ENCODE measurements at places on chromosomes 16 and 17.
A peak's percentile ranks its signal among the peaks of the same experiment; 100 is the strongest.

- no peak for DNase-seq
Observed at GRCh38 chr17:3773511-3773910, 27.5 kb downstream of the ITGAE start.

GRCh38 chr16:78695391-78695790 lies 595.9 kb downstream of the WWOX start:
- DNase-seq: no peak

- no peak for DNase-seq
Observed at GRCh38 chr17:37791447-37792399, 46.9 kb upstream of the HNF1B start.

- peak; percentile 51 for DNase-seq
Observed at GRCh38 chr17:5706577-5707210, 122.4 kb upstream of the NLRP1 start.

DNA sequence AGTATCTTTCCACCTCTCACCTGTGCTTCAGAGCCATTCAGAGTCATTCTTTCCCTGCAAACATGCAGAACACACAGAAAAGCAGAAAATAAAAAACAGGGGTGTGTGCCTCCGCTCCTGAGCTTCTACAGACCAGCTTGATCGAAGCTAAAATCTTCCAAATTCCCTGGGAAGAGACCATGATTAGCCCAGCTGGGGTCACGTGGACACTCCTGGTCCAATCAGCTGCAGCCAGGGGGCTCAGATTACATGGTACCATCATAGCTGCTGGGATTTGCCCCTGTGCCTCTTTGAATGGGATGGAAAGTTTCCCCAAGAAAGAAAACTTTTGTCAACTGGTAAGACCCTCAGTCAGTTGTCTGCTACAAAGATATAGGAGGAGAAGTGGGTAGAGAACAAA lies 159.9 kb downstream of the TMEM114 start:
- no peak for DNase-seq

- DNase-seq: no peak
Observed at GRCh38 chr16:50275428-50276325, 9.3 kb downstream of the ADCY7 start.

DNA sequence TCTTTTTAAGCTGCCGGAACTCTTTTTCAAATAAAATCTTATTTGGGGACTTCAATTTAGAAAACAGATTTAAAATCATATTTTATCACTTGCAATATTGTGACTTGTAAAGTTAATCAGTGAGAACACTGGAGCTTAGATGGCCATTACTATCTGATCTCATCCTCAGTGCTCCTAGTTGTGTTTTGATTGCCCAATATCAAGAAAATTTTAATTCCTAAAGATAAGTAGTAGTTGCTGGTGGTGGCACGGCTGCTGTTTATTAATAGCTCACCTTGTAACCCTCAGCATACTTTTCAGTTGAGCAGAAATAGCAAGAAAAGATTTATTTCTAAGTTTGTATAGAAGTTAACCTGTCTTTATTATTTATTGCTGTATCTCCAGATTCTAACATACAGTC lies 124.0 kb downstream of the NLK start:
- DNase-seq: no peak

GRCh38 chr17:19935169-19935568 lies 42.5 kb downstream of the AKAP10 start:
- DNase-seq: no peak

GRCh38 chr16:68860978-68861892 lies 17.9 kb downstream of the TANGO6 start:
- DNase-seq: no peak

DNA sequence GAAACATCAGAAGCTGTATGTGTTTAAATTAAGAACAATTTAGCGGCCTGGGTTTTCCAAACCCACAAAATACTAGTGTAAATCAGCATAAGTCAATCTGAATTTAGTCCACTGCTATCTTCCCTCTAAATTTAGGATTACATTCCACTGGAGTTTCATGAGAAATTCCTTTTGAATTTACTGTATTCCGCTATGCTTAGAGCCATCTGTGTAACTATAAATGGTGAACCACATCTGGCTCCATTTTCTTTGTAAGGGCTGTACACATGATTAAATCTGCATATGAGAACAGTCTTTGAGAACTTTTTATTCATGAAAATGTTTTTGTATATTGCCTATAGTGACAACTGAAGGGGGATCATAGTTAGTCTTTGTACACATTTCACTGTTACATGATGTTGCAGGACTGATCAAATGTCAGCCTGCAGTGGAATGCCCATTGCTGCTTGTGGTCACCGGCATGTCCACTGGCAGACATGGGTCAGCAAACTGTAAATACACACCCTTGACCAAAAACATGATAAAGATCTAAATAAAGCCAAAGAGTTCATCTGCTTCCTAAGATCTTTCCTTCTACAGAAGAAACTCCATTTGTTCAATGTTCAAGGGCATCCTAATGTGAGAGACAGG lies 36.8 kb downstream of the RPGRIP1L start:
- no peak for DNase-seq

GRCh38 chr17:66811683-66812054 lies 23.2 kb upstream of the CACNG5 start:
- DNase-seq: no peak

GRCh38 chr16:19344224-19344801 lies 58.8 kb downstream of the CLEC19A start:
- no peak for DNase-seq
